ENCODE measurements at places on chromosomes 6 and 20. TPM values are rescaled to one million over a fixed set of nuclear protein-coding genes. Genes with fewer than 3 reads are reported as not detected.

DNA sequence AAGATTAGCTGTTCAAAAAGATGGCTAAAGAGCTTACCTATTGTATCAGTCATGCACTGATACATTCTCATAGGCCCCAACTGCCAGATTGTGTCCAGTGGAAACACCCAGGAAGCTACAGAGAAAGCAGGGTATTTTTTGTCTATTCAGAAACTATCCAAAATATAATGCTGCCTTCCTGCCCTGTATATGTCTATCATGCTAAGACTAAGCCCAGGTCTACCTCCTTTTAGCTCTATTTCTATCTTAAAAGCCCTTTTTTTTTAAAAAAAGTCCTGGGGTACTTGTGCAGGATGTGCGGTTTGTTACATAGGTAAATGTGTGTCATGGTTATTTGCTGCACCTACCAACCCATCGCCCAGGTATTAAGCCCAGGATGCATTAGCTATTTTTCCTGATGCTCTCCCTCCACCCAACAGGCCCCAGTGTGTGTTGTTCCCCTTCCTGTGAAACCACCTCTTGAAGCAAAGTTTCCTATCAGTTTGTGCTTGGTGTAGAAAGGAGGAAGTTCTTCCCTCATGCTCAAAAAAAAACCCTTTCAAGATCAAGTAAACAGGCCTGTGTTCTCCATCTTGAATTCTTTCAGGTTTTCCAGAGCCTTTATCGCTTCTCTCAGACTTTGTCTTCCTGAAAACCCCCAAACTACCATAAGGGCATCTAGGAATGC lies 514 bp downstream of the DEFB129 start:
- no peak overlapping the region for H3K27ac ChIP-seq
- H3K4me1 ChIP-seq, result no peaks in the 10 kb centered on the region
- DNase-seq, result no peak
- H3K36me3 ChIP-seq, result no peaks in the 10 kb centered on the region
- peaks cover 9% of the 10 kb centered on the region for H3K27me3 ChIP-seq

- H3K36me3 ChIP-seq, result no peaks in the 10 kb centered on the region
- peaks cover 3% of the 10 kb centered on the region for H3K4me1 ChIP-seq
- no peak for DNase-seq
- no peak overlapping the region for H3K27ac ChIP-seq
Observed at GRCh38 chr20:24951536-24952083, 2.5 kb downstream of the CST7 start.

- H3K4me1 ChIP-seq, result no peaks in the 10 kb centered on the region
- H3K4me3 ChIP-seq, result no peak overlapping the region
- H3K27ac ChIP-seq, result no peak overlapping the region
- no peaks in the 10 kb centered on the region for H3K36me3 ChIP-seq
Observed at GRCh38 chr6:38348371-38348770, 291.4 kb downstream of the BTBD9 start.

DNA sequence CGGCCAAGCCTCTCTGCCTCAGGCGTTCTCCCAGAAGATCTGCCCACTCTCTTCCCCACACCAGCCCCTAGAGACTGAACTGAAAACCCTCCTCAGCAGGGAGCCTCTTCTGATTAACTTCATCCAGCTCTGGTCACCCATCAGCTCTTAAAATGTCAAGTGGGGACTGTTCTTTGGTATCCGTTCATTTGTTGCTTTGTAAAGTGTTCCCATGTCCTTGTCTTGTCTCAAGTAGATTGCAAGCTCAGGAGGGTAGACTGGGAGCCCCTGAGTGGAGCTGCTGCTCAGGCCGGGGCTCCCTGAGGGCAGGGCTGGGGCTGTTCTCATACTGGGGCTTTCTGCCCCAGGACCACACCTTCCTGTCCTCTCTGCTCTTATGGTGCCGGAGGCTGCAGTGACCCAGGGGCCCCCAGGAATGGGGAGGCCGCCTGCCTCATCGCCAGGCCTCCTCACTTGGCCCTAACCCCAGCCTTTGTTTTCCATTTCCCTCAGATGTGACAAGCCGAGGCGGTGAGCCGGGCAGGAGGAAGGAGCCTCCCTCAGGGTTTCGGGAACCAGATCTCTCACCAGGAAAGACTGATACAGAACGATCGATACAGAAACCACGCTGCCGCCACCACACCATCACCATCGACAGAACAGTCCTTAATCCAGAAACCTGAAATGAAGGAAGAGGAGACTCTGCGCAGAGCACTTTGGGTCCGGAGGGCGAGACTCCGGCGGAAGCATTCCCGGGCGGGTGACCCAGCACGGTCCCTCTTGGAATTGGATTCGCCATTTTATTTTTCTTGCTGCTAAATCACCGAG lies 14.2 kb downstream of the VEGFA start:
- no peak for DNase-seq
- peaks cover 11% of the 10 kb centered on the region for H3K36me3 ChIP-seq
- peaks cover 4% of the 10 kb centered on the region for H3K4me1 ChIP-seq
- no peak overlapping the region for H3K4me3 ChIP-seq
- no peaks in the 10 kb centered on the region for H3K27me3 ChIP-seq

Gene SERINC3
- total RNA-seq, result 76.4 TPM
